ENCODE measurements at places on chromosomes 2 and 18.

DNA sequence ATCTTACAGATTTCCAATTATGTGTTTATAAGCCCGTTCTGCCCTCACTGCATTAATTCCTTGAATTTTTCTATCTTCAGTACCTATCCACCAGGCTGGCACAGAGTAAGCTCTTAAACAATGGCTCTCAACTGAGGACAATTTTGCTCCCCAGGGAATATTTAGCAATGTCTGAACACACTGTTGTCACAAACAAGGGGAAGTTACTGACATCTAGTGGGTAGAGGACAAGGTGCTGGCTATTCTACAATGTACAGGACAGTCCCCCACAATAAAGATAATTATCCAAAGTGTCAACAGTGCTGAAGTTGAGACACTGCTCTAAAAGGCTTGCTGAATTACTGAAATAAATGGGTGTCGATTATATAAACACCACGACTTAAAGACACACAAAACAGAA lies 5.0 kb downstream of the NDUFS1 start:
- H3K27ac ChIP-seq, result peak overlapping the region; percentile 41
- DNase-seq, result peak; percentile 8
- H3K4me1 ChIP-seq, result peaks cover 3% of the 10 kb centered on the region
- H3K4me3 ChIP-seq, result no peak overlapping the region

GRCh38 chr2:19868701-19869580 lies 32.8 kb downstream of the TTC32 start:
- H3K27me3 ChIP-seq, result peaks cover 30% of the 10 kb centered on the region
- DNase-seq, result peak; percentile 66
- no peaks in the 10 kb centered on the region for H3K4me1 ChIP-seq
- H3K36me3 ChIP-seq, result no peaks in the 10 kb centered on the region
- no peak overlapping the region for H3K27ac ChIP-seq

- H3K27ac ChIP-seq, result no peak overlapping the region
- no peaks in the 10 kb centered on the region for H3K4me1 ChIP-seq
- no peaks in the 10 kb centered on the region for H3K27me3 ChIP-seq
- H3K4me3 ChIP-seq, result no peak overlapping the region
Observed at GRCh38 chr2:119469661-119470297, 38.1 kb downstream of the TMEM37 start.

- DNase-seq, result no peak
- H3K27ac ChIP-seq, result no peak overlapping the region
- H3K27me3 ChIP-seq, result no peaks in the 10 kb centered on the region
- H3K4me1 ChIP-seq, result no peaks in the 10 kb centered on the region
- H3K4me3 ChIP-seq, result no peak overlapping the region
Observed at GRCh38 chr2:150919901-150920300, 341.8 kb downstream of the RBM43 start.

- no peak overlapping the region for H3K4me3 ChIP-seq
- no peaks in the 10 kb centered on the region for H3K4me1 ChIP-seq
- H3K27me3 ChIP-seq, result no peaks in the 10 kb centered on the region
- no peak overlapping the region for H3K27ac ChIP-seq
- H3K36me3 ChIP-seq, result no peaks in the 10 kb centered on the region
Observed at GRCh38 chr18:79371561-79372121, 24.1 kb upstream of the NFATC1 start.

GRCh38 chr2:112623913-112624777 lies 21.6 kb upstream of the SLC20A1 start:
- H3K4me3 ChIP-seq, result no peak overlapping the region
- H3K27ac ChIP-seq, result no peak overlapping the region
- H3K36me3 ChIP-seq, result no peaks in the 10 kb centered on the region
- peak; percentile 62 for DNase-seq
- H3K27me3 ChIP-seq, result no peaks in the 10 kb centered on the region
- H3K4me1 ChIP-seq, result no peaks in the 10 kb centered on the region

- H3K27me3 ChIP-seq, result no peaks in the 10 kb centered on the region
- H3K36me3 ChIP-seq, result no peaks in the 10 kb centered on the region
- no peak for DNase-seq
Observed at GRCh38 chr18:25399554-25399953, 47.6 kb upstream of the ZNF521 start.

DNA sequence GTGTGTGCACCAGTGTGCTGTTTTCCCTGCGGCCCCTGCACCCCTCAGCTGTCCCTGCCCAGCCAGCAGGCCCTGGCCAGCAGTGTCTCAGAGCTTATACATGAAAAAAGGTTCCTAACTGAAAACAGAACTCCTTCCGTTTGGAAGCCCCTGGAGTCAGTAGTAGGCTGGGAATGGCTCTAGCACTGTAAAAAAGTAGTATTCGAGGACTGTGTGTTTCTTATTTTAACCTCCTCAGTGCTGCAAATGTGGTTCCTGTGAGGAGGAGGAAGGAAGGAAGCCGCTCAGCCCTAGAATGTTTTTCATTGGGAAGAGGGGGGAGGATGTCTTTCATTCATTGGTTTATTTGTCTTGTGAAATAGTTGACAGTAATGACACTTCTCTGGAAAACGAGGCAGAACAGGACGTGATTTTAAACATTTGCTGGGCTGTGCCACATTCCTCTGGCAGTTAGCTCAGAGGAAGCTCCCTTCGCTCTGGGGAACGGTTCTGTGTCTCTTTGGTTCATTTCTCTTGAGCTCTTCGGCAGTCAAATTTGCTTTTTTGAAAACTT lies 103.5 kb downstream of the SPTBN1 start:
- no peaks in the 10 kb centered on the region for H3K36me3 ChIP-seq
- peak overlapping the region; percentile 34 for H3K4me3 ChIP-seq
- peak overlapping the region; percentile 91 for H3K27ac ChIP-seq
- peaks cover 70% of the 10 kb centered on the region for H3K4me1 ChIP-seq
- DNase-seq, result no peak

DNA sequence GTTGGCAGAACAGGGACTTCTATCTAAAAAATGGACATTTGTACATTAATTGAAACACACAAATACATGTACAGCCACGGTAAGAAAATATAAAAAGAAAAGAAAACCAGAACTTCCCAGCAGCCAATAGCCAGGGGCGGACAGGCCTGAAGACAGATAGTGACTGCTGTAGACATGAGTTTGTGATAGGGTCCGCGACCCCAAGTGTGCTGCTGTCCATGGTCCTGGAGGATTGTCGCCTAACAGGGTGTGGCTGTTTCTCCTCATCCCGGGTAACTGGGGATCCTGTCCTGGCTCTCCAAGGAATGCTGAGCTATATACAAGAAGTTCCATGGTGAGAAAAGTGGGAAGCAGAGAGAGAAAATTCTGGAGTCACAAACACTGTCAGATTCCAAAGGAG lies 266.5 kb upstream of the SALL3 start:
- no peak for DNase-seq
- no peaks in the 10 kb centered on the region for H3K27me3 ChIP-seq
- no peak overlapping the region for H3K4me3 ChIP-seq
- H3K36me3 ChIP-seq, result no peaks in the 10 kb centered on the region

DNA sequence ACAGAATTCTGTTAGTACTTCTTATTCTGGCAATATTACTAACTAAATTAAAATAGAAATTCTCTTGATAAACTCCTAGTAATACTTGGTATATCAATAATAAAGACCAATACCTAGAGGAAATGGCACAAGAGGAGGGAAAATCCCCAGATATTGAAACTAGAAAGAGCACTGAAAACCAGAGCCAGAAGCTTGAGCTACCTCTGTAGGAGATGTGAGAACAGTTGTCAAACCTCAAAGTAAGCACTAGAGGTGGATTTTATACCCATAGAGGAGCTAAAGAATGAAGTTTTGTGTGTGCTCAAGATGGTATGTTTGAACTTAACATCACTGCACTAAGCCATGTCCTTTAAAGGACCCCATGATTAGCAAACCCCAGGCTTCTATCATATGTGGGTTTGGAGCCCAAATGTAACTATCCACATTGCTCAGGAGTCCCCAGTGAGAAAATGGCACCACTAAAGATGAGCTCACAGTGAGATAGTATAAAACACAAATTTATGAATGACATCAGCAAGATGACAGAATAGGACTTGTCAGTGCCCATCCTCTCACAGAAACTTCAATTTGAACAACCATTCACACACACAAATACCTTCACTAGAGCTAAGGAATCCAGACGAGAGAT lies 122.1 kb downstream of the PKP4 start:
- H3K4me1 ChIP-seq, result no peaks in the 10 kb centered on the region
- H3K4me3 ChIP-seq, result no peak overlapping the region

DNA sequence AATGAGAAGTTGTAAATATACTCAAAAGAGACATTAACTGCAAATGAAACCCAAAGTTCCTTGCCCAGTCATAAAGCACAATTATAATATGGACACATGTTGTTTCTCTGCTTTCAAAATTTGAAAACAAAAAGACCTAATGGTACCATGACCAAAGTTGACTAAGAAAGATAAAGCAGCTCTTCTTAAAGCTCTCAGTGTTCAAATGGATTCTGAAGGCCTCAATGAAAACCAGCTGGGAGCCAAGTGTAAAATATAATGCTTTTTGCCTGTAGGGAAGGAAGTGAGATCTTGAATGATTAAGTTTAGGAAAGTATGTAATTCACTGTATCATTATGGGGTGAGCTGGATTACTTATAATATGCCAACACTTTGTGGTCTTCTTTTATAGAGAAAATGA lies 178.6 kb downstream of the SATB2 start:
- H3K27ac ChIP-seq, result no peak overlapping the region
- H3K36me3 ChIP-seq, result no peaks in the 10 kb centered on the region
- no peak for DNase-seq
- no peak overlapping the region for H3K4me3 ChIP-seq

GRCh38 chr2:45028276-45028675 lies 19.0 kb upstream of the SIX2 start:
- H3K4me1 ChIP-seq, result no peaks in the 10 kb centered on the region
- DNase-seq, result no peak
- H3K27me3 ChIP-seq, result no peaks in the 10 kb centered on the region

- no peaks in the 10 kb centered on the region for H3K27me3 ChIP-seq
- H3K36me3 ChIP-seq, result no peaks in the 10 kb centered on the region
- no peak overlapping the region for H3K4me3 ChIP-seq
Observed at GRCh38 chr2:149597668-149598326, 10.2 kb upstream of the MMADHC start.

GRCh38 chr18:28512357-28512756 lies 335.4 kb upstream of the CDH2 start:
- no peak for DNase-seq
- H3K27me3 ChIP-seq, result no peaks in the 10 kb centered on the region
- no peaks in the 10 kb centered on the region for H3K4me1 ChIP-seq
- H3K27ac ChIP-seq, result no peak overlapping the region
- no peak overlapping the region for H3K4me3 ChIP-seq
- no peaks in the 10 kb centered on the region for H3K36me3 ChIP-seq

DNA sequence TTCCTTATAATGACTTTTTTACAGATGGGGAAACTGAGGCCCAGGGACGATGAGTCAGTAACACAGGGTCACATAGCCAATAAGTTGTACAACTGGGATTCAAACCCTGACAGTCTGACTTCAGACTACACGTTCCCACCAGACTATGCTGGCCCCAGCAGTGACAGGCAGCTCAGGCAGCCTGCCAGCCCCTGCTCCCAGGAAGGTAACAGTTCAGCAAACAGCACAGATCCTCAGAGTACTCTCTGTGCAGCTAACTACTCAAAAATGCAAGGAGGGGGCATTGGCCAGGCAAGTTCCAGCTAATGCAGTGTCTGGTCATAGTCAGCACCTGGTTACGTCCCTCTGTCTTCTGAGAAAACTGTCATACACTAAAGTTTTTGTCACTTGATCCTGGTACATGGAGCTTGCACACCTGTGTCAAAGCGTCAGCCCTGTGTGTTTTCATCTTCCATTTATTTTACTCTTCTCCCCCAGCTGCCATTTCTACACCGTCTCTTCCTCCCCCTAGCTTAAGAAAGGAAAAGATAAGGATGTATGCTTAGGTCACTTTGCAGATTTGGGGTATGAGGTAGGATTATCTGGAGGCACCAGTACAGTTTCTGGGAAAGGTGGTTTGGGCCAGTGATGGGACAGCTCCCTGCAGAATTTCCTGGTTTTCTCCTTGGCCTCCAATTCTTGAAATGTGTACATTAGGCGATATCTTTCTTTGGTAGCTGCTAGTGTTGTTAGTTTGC lies 4.5 kb downstream of the SMARCAL1 start:
- peaks cover 19% of the 10 kb centered on the region for H3K36me3 ChIP-seq
- H3K27ac ChIP-seq, result no peak overlapping the region
- no peak overlapping the region for H3K4me3 ChIP-seq
- DNase-seq, result no peak
- no peaks in the 10 kb centered on the region for H3K4me1 ChIP-seq

- no peaks in the 10 kb centered on the region for H3K27me3 ChIP-seq
- H3K4me3 ChIP-seq, result no peak overlapping the region
- H3K36me3 ChIP-seq, result peaks cover 28% of the 10 kb centered on the region
- H3K27ac ChIP-seq, result peak overlapping the region; percentile 94
- no peak for DNase-seq
- peaks cover 52% of the 10 kb centered on the region for H3K4me1 ChIP-seq
Observed at GRCh38 chr2:66571918-66572317, 137.0 kb downstream of the MEIS1 start.

GRCh38 chr18:48627216-48627615 lies 88.4 kb downstream of the CTIF start:
- H3K4me3 ChIP-seq, result no peak overlapping the region
- H3K36me3 ChIP-seq, result no peaks in the 10 kb centered on the region
- no peaks in the 10 kb centered on the region for H3K27me3 ChIP-seq
- no peak for DNase-seq
